Brain pericyte (primary cell): ENCODE measurements at places on chromosomes 1 and 21.

DNA sequence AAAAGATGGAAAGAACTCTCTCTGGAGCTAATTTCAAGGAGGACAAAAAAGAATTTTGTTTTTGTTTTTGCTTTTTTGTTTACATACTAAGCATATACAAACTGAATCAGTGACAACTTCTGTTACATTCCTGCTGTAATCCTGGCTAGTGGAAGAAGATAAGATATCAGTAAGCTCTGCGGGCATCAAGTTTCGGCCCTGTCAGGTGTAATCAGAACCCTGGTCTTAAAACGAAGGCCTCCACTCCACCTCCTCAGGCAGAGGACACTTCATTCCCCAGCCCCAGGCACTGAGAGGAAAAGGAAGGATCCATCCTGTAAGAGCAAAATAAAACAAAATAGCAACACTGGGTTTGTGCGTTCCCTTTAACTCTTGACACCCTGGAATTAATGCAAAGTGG lies 88.9 kb upstream of the ARHGAP29 start:
- no peak for DNase-seq

DNA sequence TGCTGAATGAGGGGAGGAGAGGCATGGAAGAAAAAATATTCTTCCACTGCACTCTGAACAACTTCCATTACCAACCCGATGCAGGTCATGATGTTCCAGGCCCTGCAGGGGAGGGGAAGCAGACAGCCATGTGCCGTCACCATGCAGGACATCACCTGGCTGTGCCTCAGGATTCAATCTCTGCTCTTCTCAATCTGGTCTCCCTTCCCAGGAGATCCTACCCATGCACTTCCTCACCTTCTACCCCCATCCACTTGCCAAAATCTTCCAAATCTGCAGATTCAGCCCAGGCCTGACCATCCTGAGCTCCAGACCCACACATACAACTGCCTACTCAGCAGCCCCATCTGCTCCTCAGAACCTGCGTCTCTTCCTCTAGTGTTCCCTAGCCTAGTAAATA lies 5.8 kb upstream of the PAQR6 start:
- no peak for DNase-seq

- no peak for DNase-seq
These were observed 4.8 kb downstream of the ETV3 start for GRCh38 chr1:157133426-157133825.

- DNase-seq = no peak
These were observed 254.4 kb upstream of the POU3F1 start for GRCh38 chr1:38301040-38301439.

DNA sequence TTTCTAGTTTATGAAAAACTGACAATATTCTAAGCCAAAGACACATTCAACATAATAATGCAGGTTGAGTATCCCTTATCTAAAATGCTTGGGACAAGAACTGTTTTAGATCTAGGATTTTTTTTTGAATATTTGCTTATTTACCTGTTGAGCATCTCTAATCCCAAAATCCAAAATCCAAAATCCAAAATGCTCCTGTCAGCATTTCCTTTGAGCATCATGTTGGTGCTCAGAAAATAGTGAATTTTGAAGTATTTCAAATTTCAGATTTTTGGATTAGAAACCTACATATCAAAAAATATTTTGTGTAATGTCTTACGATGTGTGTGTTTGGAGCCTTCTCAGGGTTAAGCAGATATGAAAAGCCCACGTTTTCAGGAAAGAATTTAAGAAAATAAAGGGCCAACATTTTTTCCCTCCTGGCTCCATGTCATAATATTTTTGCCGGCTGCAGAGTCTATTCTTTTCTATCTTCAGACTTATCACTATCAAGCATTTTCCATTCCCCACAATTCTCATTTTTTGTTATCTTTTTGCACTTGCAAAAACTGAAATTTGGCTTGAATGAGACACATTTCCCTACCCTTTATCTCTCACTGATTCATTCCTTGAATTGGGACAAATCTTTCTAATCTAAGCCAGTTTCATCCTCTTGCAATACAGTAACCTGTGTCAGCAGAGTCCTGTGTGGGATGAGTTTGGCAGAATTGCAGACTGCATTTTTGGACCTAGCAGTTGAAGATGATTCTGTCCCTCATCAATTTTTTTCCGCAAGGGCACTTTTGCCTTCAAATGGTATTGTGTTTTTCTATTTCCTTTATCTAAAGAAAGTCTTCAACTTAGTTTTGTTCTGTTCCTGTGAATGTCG lies 233.9 kb downstream of the DISC1 start:
- no peak for DNase-seq
